ENCODE measurements at places on chromosomes 5 and 9. TPM values are rescaled to one million over a fixed set of nuclear protein-coding genes. Genes with fewer than 3 reads are reported as not detected.

Gene HAPLN1
- not detected for total RNA-seq

Gene MCTP1
- 0.42 TPM for total RNA-seq

DNA sequence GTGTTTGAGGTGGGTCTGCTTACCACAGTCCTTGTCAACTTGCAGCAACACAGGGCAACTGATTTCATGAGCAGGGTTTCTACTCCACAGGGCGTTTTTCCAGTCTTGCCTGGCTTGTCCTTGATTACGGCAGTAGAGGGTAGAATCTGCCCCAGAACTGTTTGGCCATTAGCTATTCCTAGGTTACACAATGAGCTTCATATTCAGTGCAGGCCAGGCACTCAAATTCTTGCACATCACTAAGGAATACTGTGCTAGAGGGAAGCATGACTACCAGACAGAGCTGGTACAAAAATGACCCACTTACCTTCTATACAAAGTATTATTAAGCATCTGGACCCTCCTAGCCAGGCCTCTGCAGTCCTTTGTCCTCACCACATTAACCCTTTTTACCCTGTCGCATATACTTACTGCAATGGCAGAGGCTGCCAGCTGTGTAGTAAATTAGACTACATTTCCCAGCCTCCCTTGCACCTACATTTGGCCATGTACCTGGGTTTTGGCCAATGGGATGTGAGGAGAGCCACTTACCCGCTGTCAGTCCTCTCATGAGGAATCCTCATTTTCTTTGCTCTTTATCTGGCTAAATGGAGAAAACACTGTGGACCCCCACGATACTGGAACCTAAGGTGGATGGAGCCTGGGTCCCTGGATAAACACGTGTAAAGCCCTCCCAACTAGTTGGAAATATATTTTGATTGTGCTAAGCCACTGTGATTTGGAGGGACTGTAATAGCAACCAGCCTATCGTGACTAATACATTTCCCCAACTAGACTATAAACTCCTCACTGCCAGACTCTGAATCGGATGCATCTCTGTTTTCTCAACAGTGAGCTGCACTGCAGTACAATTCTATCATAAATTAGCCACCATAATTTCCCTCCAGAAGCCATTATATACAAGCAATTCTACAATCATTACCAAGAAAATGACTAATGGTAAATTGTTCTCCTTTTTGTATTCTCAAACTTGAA lies 218.7 kb downstream of the GLIS3 start:
- no peak for DNase-seq

- DNase-seq, result peak; percentile 42
Observed at GRCh38 chr9:128068386-128069205, 564 bp downstream of the SLC25A25 start.

Gene RABL6
- total RNA-seq, result 117 TPM

Gene DIRAS2
- total RNA-seq, result not detected

GRCh38 chr9:126225611-126226609 lies 100.7 kb upstream of the MVB12B start:
- DNase-seq, result no peak

Gene TLE1
- total RNA-seq, result 0.50 TPM

DNA sequence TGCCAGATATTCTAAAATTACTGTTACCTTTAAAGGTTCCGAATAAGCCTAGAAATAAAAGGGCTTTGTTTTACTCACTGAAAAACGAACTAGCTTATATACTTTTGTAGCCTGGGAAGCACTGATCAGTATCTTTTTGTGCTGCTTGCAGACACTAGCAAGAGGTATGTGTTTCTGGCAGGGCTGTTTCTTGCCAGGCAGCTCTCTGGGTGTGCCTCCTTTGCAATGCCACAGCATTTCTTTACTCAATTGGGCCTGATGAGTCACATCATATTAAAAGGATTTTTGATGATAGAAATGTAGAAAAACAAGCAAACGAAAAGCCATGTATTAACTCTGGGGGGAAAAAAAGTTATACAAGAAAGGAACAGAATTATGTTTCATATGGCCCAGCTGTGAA lies 35.6 kb downstream of the CD180 start:
- DNase-seq, result peak; percentile 32

Gene CDH9
- total RNA-seq, result not detected

DNA sequence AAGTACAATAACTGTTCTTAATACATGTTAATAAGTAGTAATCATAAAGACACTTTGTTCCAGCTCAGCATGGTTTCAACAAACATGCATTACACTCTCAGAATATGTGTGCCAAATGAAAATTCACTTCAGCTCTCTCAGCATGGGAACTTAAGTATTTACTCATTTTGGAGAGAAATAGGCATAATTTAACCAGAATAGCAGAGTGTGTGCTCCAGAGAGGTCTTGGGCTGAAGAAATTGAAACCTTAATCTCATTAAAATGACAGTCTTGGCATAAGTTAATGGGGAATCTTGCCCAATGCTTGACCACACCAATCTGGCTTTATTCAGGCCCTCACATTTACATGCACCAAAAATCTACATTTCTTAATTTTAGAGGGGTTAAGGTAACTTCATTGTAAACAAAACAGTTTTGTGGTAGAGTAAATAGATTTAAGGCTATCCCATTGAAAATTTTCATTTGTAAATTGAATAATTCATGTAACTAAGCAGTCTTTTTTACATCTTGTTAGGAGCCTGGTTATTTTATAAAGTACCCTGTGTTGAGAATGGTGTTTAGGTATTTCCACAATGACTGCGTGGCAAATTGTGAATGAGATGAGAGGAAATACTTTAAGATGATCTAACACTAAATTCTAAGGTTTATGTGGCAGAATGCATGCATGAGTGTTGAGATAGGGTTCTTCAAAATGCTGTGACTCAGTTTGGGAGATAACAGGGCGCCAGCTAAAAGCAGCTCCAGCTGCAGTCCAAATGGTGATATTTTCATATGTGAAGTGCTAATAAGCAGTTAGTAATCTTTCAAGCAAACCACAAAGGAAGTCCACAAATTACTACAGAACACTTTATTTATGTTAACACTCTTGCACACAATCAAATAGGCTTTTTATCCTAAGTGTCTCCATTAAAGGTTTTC lies 11.3 kb upstream of the LOX start:
- no peak for DNase-seq

DNA sequence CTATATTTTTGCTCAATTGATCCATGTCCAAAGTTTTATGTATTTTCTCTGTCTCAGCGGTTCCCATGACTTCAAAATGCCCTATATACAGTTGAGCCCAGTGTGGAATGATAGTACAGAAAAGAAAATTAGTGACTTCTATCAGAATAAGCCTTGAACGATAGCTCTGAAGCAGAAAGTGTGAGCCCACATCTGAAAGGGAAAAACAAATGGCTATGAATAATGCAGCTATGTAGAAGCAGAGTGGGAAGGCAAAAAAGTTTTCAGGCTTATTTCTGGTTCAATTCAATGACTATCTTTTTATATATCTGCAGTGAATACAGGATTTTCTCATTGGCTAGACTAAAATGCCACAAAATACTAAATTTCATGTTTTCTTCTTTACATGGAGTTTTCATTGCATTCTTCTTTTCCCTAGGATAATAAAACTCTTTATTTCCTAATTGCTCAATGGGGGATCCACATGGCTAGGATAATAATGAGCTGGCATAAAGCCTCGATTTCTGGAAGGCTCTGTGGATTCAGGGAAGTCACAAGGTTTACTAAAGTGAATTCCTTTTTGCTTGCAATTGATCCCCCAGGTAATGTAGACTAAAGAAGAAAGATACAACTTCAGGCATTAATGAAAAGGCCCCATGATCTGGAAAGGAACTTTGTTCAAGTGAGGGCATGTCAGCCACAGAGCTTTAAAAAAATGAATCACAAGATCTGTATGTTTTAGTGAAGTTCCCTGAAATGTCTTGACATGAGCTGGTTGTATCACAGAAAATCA lies 377.0 kb upstream of the RIOK2 start:
- DNase-seq, result no peak

DNA sequence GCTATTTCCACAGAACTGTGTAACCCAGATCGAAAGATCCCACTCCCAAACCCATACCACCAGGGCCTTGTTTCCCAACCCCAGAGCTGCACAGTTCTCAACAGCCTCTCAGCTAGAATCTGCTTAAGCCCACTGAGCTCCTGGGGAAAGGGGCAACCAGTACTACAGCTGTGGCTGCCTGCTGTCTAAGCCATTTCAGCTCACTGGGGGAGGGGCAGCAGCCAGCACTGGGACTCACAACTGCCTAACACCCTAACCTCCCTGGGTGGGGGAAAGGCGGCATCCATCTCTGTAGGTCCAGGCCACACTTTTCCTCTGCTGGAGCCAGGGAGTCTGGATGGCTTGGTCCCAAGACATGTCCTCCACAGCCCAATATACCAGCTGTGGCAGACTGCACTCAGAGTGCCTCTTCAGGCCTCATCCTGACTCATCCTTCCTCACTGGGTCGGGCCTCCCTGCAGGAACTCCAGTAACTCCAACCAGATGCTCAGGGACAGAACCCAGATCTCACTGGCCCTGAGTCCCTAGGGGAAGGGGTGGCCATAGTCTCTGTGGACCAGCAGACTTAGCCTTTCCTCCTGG lies 241.4 kb downstream of the HINT1 start:
- DNase-seq, result no peak

- DNase-seq, result no peak
Observed at GRCh38 chr5:138640646-138641254, 65.5 kb upstream of the HSPA9 start.

- no peak for DNase-seq
Observed at GRCh38 chr5:141413540-141414069, 818 bp downstream of the PCDHGA10 start.

DNA sequence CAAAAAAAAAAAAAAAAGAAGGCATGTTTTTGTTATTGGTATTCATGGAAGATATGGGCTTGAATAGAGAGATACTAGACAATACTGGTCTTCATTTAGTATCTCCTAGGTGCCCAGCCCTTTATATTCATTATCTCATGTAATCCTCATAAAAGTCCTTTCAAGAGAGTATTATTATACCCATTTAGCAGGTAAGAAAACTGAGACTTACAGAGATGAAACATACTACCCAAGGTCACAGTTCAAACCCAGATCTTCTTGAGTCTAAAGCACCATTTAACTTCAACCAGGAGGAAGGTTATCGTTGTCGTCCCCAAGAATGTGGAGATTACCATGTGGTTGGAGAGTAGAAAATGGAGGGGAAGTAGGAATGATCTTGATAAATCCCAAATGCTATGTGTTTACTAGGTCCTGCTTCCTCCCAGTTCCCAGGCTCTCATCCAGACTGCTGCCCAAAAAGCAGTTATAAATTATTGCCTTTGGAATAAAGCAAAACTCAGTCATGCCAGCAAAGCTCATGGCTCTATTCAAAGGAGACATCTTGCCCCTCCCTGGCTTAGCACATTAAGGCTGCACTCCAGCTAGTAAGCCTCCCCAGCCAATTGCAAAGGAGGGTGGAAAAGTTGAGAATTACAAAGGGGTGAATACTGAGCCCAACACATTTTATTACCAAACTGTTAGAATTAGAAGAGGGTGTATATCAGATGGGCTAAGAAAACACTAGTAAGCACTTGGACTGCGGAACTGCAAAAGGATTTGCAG lies 163.9 kb downstream of the PIK3R1 start:
- no peak for DNase-seq

Gene LAMC3
- not detected for total RNA-seq

GRCh38 chr5:19977099-19977498 lies 10.9 kb downstream of the CDH18 start:
- no peak for DNase-seq

Gene PCDHA5
- total RNA-seq, result not detected

GRCh38 chr5:179278119-179278518 lies 67.1 kb downstream of the ADAMTS2 start:
- no peak for DNase-seq

DNA sequence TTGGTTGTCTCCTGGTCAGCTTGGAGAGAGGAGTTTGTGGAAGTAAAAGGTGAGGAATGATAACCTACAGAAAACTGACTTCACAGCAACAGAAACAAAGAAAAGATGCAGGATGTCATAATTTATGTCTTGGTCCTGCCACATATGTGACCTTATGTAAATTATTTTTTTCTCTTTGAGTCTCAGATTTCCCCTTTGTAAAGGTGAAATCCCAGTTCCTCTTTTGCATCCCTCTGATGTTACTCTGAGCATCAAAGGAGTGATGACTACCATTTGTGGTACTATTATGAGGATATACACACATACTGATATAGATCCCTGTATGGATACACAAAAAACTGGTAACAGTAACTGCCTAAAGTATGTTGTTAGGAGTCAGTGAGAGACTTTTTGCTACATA lies 1.4 kb upstream of the THG1L start:
- DNase-seq, result no peak

- DNase-seq, result no peak
Observed at GRCh38 chr9:37582548-37583157, 6.5 kb upstream of the FBXO10 start.

All from activated CD8-positive, alpha-beta T cell treated with anti-CD3 and anti-CD28 coated beads, Interleukin-2, amount 10 ng/mL, durations not matched to agents 7 days and 5 days (primary cell).